ENCODE measurements at places on chromosomes 3 and 15.

DNA sequence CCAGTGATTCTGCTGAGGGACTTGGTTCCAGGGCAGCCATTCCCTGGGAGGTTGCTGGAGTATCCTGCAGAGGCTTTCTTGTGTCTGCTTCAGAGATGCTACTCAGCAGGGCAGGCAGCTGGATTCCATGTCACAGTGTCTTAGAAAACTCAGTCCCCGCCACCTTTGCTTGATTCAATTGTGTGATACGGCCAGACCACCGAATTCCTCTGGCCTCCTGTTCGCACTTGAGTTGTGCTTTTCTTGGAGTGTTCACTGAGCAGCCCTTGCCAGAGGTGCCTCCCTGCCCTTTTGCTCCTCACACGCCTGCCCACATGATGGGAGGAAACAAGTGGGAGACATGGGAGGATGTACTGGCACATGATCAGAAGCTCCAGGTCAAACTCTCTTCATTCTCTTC lies 19.6 kb upstream of the SHC4 start:
- DNase-seq = no peak

GRCh38 chr15:69852916-69853315 lies 244.8 kb downstream of the TLE3 start:
- DNase-seq = no peak

- DNase-seq = no peak
These were observed 40.1 kb downstream of the GPR149 start for GRCh38 chr3:154389861-154390260.

DNA sequence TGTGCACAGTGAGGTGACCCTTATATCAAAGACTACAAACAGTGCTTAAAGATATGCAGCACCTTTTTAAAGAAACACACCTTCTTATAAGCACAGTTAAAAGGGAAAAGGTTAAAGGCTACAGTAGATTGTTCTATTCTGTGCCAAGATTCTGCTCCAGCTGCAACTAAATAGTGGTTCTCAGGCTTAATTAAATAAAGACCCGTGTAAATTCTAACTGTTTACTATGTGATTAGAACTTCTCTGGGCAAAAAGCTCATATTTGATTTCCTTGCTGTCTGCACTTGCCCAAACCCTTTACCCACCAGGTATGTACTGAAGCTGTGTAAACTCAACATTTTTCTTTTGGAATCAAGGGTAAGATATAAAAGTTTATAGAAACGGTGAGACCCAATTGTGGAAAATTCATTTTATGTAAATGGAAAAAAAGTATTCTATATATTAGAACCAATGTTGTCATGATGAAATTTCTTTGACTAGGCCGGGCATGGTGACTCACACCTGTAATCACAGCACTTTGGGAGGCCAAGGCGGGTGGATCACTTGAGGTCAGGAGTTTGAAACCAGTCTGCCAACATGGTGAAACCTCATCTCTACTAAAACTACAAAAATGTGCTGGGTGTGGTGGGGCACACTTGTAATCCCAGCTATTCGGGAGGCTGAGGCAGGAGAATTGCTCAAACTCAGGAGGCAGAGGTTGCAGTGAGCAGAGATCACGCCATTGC lies 230.6 kb downstream of the MECOM start:
- no peak for DNase-seq

GRCh38 chr3:149277331-149277813 lies 55.7 kb upstream of the CP start:
- DNase-seq = peak; percentile 77

GRCh38 chr3:193572426-193572908 lies 17.8 kb upstream of the ATP13A4 start:
- DNase-seq = peak; percentile 68

- DNase-seq = peak; percentile 70
These were observed 19.8 kb upstream of the TM4SF4 start for GRCh38 chr3:149454746-149455145.

DNA sequence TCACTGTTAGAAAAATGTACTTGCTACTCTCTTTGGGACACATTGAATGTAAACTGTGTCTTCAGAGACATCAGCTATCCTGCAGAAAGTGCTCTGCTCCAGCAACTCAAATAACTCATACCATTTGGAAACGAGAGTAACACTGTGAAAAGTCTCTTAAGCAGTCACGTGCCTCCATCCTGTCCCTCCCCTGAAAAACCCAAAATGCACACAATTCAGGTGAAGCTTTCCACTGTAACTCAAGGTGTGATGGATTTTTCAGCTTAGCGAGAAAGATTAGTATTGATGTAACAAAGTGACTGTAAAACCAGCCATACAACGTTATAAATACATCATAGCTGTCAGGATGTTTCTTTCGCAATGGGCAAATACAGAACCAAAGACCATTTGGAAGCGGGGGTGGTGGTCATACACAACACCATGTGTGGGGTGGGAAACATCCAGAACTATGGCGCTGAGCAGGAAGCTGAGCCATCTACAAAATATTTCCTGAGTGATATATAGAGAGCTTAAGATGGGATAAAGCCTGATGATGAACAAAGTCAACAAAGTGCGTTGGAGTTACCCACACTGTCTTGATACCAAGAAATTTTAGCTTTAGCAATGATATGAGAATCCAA lies 332.3 kb downstream of the FOXP1 start:
- DNase-seq = peak; percentile 93

GRCh38 chr3:197297002-197297401 lies 1.4 kb downstream of the DLG1 start:
- no peak for DNase-seq

GRCh38 chr3:72123908-72124441 lies 339.0 kb upstream of the PROK2 start:
- DNase-seq = peak; percentile 100

DNA sequence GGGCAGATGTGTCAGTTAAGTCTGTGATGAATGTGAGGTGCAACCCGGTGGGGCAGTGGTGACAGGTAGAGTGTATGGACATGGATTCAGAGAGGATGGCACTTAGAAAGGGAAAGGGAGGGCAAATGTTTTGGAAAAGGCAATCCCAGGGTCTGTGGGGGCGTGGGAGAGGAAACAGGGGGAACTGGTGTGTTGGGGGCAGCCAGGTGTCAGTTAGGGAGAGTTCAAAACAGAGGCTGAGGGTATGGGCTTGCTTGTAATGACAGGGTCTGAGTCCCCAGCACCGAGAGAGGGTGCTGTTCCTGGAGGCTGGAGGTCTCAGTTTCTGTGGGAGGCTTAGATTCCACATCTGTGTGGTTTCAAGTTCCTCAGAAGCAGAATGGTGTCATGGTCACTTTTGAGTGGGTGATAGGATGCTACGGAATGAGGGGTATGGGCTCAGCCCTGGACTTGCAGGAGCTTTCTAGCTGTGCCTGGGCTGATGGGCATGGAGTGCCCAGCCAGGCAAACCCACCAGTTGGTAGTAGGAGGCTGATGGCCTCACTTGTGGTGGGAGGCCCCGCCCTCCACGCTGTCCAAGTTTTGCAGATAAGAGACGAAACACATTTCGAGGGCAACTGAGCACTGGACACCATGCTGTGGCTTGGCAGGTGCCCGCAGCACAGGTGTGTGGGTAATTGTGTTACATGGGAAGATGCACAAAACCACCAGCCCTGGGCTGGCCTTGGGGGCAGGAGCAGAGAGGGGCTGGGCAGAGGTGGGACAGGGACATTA lies 209.4 kb downstream of the RPLP1 start:
- DNase-seq = no peak

DNA sequence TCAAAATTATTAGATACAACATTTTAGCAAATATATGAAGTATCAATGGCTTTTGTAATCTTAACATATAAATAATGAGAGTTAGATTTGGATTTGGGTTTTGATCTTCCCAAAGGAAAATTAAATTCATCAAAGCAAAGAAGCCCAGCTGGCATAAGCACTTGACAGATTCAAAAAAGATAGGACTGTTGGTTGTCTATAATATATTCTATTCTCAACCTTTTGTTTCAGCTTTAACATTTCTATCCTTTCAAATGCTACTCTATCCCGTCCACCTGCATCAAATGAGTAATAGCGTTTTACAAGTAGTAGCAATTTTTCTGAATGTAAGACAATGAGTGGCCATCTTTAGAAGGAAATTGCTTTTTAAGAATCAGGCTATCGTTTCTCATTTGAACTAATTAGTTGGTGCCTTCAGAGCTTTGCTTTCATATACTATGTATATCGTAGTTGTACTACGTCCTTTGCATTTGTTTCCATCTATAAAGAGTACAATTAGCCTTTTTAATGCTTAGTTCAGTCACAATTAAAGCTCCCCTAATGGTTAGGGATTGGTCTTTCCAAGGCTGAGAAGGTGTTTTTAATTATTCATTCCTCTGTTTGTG lies 278.0 kb downstream of the UBE2E2 start:
- no peak for DNase-seq

DNA sequence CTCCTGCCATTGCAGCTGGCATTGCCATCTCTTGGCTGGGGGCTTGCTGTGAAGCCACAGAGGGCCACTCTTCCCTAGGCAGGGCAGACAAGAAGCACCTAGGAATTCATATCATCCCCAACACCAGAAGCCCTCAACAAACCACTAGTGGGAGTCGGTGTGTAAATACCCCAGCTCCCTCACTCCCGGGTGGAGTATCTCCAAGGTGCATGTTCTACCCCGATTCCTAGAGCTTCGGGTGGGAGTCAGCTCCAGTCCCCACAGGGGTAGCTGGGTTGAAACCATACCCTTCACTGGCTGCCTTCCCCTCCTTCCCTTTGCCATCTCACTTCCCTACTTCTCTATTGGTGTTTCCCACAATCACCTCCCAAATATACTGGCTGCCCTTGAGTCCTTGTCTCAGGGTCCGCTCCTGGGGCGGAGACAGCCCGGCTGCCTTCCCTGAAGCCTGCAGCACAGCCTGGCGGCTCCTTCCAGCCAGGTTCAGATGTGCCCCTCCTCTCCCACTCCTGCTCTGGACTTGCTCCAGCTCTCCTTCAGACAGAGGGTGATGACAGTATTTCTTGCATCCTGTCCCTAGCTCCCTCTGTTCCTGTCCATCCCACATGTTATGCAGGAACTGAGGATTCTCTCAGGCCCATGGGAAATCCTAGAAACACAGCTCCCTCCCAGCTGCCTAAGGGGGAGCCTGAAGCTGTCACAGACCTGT lies 33.3 kb downstream of the FAM3D start:
- DNase-seq = no peak

GRCh38 chr3:13108861-13109260 lies 35.6 kb upstream of the IQSEC1 start:
- no peak for DNase-seq

DNA sequence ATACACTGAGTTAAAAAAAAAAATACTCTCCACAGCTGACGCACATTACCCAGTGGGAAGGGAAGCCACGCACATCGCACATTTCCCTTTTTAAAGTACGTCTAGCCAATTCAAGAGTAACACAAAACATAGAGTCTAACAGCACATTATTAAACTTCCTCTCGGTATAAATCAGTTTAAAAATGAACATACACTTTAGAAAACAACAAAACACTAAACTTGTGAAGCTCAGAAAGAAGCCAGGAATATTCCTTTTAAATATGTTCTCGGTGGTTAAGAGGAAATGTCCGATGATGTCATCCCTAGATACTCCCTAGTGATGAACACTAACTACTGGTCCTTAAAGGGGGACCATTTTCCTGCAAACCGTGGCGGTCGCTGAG lies 721 bp downstream of the MYEF2 start:
- DNase-seq = peak; percentile 53

Measured in fibroblast of mammary gland (primary cell).